ENCODE measurements at places on chromosomes 2 and 18.

- DNase-seq: no peak
Measured at GRCh38 chr18:27661320-27662018, 476.4 kb upstream of the CHST9 start.

DNA sequence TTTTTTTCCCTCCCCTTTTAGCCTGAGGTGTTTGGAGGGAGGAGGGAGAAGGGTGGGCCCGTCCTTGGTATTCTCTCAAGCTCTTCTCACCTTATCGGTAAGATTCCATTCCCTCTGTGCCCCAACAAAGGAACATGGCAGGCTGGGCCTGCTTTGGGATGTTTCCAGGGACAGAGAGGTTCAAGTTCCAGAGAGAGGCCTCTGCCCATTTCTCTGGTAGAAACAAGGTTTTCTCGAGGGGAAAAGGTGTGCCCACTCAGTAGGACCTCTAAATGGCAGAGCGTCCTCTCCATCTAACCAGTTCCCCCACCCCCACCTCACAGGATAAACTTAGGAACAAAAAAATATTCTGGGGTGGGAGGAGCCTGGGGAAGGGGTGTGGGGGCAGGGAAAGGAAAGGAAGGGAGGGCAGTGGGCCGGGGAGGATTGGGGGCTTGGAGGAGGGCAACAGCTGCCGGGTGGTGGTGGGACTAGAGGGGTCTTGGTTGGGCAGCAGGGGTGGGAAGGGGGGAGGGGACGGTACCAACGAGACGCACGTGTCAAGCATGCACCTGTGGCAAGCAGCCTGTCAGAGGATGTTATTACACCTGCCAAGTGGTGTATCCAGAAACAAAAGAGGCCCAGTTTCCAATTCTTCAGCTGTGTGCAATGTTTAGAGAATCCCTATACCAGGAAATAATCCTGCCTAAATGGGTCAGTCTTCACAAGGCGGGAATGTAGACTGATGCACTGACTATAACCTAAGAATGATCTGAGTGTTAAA lies 2.1 kb downstream of the PCBP1 start:
- DNase-seq: peak; percentile 39

GRCh38 chr2:224523626-224524577 lies 61.3 kb downstream of the CUL3 start:
- DNase-seq: peak; percentile 22

GRCh38 chr18:13577781-13578180 lies 148.6 kb downstream of the FAM210A start:
- DNase-seq: no peak

DNA sequence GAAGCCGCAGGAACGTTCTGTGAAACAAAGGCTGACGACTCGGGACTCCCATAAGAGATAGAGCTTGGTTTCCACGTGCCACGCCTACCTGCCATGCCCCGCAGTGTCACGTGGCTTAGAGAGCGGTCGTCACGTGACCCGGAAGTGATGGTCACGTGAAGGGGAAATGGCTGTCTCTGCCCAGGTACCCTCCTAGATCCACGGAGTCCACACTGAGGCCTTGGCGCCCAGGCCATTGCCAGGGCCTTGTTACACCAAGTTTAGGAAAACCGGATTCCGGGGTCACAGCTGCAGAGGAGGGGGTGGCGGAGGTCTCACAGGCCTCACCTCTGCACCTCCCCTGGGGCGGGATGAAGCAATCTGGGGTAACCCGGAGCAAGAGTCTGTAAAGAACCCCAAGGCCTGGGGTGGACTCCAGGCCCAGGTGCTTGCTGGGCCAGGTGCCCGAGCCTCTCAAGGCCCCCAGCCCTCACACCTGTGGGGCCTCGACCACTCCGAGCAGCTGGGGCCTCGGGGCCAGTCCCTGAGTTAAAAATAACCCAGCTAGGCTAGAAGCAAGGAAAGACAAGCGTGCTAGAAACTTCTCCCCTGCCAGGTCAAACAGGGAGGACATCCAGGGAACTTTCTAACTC lies 113.5 kb upstream of the ZNF236 start:
- DNase-seq: no peak

DNA sequence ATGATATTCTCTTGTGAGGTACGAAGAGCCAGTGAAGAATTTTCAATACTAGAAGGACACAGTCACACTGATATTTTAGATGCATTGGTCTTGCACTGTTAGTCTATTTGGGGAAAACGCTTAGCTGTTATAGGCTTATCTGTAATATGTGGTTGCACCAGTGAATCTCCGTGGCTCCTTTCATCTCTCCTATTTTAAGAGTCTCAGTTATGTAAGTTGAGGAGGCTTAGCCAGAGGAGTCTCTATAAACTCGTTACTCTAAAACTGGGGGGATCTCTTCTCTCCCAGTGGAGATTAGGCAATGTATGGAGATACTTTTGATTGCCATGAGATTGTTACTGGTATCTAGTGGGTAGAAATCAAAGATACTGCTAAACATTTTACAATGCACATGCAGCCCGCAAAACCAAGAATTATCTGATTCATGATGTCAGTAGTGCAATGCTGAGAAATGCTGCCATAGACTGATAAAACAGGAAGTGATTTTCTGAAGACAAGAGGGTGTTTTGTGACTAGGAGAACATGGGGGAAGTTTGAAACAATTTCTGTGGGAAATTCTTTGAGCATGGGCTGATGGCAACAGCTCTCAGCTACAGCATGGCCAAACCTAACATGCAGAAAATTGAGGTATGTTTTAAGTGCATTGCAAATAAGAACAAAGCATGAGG lies 339.1 kb downstream of the SOX11 start:
- no peak for DNase-seq

DNA sequence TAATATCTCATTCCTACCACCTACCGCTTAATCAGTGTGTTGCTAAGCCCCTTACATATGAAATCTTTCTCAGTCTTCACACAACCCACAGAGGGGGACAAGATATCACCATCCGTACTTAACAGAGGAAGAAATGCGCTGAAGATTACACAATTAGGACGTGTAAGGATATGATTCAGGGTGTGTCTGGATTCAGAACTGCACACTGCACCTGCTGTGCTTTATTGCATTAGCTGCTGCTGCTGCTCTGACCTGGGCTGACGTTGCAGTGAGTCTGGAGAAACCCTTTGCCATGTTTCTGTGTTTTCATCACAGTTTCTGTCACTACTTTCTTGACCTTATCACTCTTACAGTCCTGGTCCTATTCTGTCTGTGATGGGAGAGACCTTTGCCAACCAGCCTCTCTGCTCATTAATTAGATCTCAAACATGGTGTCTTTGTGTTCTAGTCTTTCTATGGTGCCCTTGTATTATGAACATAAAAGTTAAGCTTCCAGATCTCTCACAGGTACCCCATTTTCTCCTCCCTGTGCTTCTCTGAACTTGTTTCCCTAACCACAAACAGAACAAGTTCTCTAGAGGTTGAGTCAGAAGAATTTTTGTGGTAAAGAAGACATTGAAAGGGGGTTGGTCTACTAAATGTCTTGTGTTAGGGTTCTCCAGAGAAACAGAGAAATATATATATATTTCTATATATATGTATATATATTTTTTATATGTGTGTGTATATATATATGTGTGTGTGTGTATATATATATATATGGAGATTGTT lies 92.9 kb upstream of the CYP1B1 start:
- peak; percentile 72 for DNase-seq

- DNase-seq: no peak
Measured at GRCh38 chr2:168912901-168913369, 11.8 kb downstream of the G6PC2 start.

- no peak for DNase-seq
Measured at GRCh38 chr2:129754831-129755230, 224.6 kb upstream of the RAB6C start.

GRCh38 chr2:212912445-212913103 lies 238.8 kb downstream of the IKZF2 start:
- DNase-seq: peak; percentile 9

DNA sequence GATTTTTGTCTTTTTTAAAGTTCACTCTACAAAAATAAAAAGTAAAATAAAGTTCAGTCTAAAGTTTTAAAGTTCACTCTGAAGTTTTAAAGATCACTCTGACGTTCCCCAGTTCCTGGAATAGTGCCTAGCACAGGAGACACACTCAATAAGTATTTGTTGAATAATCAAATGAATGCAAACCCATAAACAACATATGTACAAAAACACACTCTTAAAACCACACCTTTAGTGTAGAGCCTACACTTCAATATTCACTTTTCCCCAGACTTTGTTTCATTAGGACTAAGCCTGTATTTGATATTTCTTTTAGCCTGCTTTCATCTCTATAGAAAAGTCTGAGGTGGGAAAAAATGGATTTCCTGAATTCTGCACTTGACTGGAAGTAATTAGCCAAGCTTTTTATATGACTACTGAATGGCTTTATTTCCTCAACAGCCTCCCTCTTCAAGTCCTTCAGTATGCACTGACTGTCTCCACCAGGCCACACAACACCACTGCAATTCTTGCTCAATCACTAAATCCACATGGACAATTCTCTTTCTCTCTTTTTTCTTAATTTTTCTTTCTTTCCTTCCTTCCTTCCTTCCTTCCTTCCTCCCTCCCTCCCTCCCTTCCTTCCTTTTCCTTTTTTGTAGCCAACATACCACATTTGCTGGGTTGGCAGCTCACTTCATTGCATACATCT lies 104.6 kb downstream of the SS18 start:
- DNase-seq: no peak

- DNase-seq: no peak
Measured at GRCh38 chr2:151380580-151381235, 23.3 kb downstream of the TNFAIP6 start.

GRCh38 chr2:120769787-120770120 lies 34.1 kb downstream of the GLI2 start:
- DNase-seq: no peak

DNA sequence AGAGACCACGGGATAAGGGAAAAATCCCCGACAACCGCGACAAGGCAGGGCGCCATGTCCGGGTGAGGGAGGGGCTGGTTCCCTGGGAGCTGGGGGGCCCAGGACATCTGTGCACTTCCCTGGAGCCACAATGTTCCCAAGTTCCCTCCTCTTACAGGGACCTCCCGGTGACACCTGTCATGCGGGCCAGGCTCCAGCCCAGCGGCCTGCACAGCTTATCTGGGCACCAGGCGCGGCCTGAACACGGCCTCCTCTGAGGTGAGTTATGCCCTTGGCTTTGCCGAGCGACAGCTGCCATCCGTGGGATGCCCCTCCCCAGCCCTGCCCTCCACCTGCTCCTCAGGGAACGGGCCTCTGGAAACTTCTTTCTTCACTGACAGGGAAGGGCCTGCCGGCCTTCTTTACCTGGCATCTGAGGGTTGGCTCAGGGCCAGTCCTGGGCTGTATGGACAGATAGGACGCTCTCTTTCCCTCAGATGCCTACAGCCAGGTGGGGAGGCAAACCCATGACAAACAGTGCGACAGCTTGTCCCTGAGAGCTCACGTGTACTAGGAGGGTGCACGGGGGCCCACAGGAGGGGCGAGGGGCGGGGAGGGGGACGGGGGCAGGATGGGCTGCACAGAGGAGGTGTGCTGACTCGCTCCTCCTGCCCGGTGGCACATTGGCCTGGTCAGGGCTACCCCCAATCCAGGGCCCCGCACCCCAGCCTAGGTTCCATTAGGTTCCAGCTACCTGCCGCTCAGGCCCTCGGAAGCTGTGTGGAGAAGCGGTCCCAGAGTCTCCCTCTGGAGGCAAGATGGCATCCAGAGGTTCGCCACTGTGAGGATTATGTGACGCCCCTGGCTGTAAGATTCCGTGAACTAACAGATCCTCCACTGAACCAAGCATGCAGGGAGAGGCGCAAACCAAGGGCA lies 34.9 kb upstream of the HPCAL1 start:
- no peak for DNase-seq

- peak; percentile 85 for DNase-seq
Measured at GRCh38 chr2:108548208-108549003, 14.1 kb downstream of the LIMS1 start.

- peak; percentile 40 for DNase-seq
Measured at GRCh38 chr2:152627351-152627957, 89.8 kb downstream of the PRPF40A start.

GRCh38 chr18:58288921-58289797 lies 245.1 kb downstream of the NEDD4L start:
- peak; percentile 32 for DNase-seq

GRCh38 chr2:233121856-233122255 lies 61.7 kb downstream of the INPP5D start:
- DNase-seq: no peak

DNA sequence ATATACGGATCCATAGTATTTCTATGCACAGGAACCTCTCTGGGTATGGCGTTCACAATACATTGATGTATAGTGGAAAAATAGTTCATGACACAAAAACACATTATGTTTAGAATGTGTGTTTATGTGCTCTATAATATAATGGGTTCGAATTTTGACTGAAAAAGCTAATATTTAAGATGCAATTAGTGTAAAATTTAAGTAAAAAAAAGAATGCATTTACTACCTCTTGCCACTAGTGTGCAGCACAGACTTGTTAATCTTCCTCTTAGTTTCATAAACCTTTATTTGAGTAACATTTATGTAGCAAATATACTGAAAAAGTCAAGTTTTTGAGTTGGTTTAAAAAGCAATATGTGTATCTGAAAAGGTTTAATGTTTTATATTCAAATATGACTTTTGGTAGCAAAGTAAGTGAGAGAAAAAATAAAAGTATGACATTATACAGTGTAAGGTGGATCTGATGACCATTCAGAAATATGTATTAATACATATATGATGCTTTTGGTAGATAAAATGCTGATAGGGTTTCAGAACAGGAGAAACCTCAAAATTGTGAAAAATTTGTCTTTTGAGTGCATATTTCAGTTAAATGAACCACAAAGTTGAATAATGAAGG lies 49.4 kb downstream of the CCDC102B start:
- peak; percentile 31 for DNase-seq

DNA sequence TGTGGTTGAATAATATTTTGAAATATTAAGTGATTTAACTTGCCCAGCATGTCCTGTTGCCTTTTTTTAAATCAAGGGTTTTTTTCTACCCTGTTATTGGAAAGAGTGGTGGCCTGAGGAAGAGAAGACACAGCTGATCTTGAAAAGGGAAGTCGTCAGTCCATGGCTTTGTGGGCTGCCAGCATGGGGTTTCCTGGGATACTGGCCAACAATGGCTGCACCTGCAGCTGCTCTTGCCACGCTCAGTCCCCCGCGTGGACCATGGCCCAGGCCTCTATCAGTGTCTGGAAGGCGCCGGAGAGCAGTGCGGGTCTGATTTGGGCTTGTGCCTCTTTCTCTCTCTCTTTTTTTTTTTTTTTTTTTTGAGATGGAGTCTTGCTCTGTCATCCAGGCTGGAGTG lies 99.3 kb downstream of the ASB1 start:
- DNase-seq: no peak

- peak; percentile 93 for DNase-seq
Measured at GRCh38 chr2:85445316-85446295, 27.1 kb downstream of the SH2D6 start.

DNA sequence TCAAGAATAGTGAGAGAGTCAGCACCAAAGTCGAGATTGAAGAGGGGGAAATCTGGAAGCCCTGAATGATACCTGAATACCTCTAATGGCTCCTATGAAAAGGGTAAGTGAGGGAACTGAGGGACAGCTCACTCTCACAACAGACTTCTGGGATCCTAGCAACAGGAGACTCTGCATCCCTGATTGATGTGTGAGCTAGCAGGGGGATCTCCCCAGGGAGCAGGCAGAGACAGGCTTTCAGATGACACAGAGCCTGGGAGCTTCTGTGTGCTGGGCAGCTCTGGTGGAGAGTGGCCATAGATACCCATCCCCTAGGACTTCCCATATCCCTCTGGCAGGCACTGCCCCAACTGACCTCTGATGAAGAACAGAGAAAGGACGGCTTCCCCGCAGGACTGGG lies 206.2 kb downstream of the EXOC6B start:
- DNase-seq: peak; percentile 33

Data from fibroblast of skin of scalp (primary cell).